Esophagus squamous epithelium (tissue), 5 donors: ENCODE measurements at places on chromosomes 6 and 20.
A peak's percentile ranks its signal among the peaks of the same experiment; 100 is the strongest.

DNA sequence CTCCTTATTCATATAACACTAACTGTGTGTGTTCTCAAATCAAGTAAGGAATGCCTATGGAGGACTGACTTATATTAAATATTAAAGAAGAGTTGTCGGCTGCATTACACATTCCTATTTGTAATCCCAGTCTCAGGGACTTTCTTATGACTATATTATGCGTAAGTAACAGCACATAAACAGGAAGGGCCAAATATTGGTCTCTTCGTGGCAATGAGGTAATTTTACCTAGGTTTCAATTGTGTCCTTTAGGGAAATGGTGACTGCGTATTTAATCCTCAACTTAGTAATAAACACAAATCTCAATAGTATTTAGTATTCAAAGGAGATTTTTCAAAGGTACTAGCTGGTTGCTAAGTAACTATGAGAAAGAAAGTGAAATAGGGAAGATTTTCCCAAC is 22.8 kb upstream of the EPM2A start:
- no peak for DNase-seq

DNA sequence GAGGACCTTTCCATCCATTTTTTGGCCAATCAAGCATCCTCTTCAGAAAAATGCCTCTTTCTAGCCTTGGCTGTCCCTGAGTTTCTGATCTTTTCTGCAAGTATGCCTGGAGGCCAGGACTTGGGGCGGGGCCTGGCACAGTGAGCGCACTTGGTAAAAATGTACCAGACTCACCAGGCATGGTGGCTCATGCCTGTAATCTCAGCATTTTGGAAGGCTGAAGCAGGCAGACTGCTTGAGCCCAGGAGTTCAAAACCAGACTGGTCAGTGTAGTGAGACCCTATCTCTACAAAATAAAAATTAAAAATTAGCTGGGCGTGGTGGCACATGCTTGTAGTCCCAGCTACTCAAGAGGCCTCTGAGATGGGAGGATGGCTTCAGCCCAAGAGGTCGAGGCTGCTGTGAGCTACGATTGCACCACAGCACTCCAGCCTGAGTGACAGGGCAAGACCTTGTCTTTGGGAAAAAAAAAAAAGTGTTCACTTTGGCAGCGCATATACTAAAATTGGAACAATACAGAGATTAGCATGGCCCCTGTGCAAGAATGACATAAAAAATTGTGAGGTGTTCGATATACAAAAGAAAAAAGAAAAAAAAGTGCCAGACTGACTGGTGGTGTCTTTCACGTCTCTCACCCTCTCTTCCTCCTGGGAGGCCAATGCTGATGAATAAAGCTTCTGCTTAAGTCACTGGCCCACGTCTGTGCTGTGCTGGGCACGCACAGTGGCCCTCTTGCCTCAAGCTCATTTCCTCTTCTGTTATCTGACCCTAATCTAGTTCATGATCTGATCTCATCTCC is 18.1 kb upstream of the SLC9A8 start:
- no peak for DNase-seq

DNA sequence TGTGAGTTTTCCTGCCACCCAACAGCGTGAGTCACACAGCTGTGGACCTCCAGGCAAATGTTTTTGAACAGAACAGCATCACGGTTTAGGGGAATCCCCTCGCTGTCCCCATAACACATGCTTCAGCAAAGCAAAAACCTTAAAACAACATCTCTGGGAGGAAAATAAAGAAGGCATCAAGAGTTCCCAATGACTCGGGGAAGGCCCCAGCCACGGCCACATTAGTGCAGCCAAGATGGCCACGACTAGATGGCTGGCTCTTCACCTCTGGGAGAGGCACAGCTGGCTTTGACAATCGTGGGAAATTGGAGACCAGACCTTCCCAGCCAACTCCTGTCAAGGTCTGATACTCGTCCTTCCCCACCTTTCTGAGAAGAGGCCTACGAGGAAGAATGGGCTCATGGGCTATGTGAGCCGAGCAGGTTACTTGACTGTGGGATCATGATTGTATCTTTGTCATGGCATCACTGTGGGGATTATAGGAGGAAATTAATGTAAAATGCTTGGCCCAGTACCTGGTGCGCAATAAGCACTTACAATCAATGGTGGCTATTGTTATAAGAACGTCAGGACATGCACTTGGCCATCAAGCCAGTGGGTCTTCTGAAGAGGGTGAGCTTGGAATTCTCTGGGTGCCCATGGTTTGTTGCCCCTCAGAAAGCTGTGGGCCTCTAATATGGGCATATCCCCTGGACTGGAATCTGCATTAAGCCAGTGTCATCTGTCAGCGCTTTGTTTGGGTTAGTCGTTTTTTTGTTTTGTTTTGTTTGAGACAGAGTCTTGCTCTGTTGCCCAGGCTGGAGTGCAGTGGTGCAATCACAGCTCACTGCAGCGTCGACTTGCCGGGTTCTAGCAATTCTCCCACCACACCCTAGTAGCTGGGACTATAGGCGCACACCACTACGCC is 43.6 kb downstream of the FGD2 start:
- peak; percentile 22 for DNase-seq

GRCh38 chr6:30493643-30494250 is 4.4 kb downstream of the HLA-E start:
- DNase-seq: no peak

- DNase-seq: no peak
Observed at GRCh38 chr6:53318429-53318828, 30.3 kb downstream of the ELOVL5 start.

DNA sequence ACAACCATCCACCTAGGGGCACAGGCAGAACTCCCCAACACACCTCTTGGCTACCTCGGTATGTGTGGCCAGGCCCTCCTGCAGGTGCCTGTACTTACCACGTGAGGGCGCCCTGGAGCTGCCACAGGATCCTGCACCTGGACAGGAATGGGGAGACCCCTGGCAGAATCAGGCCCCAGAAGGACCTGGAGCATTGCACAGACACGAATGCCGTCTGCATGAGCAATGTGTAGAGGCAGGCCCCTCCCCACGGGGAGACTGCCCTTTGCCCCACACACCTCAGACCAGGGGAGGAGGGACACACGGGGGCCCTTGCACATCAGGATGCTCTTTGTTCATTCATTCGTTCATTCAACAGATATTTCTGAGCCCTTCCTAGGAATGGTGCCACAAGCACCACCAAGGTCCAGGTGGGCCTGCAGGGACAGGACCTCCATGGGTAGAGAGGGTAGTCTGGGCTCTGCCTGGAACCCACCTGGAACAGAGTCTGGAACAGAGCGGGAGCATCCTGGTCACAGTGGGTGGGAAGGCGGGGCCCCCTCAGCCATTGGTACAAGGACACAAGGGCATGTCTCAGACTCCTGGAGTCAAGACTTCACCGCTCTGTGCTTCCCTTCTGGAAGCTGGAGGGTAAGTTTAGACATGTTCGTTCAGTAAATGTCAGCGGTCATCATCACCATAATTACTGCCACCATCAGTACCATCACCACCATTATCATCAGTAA is 32.3 kb downstream of the YTHDF1 start:
- no peak for DNase-seq

GRCh38 chr6:23953976-23954375 is 172.0 kb upstream of the NRSN1 start:
- DNase-seq: no peak
